Activated CD4-positive, CD25-positive, alpha-beta regulatory T cell treated with anti-CD3 and anti-CD28 coated beads, Interleukin-2, amount 50 U/mL, for 16 hours (primary cell): ENCODE measurements at places on chromosomes 1 and 21.

DNA sequence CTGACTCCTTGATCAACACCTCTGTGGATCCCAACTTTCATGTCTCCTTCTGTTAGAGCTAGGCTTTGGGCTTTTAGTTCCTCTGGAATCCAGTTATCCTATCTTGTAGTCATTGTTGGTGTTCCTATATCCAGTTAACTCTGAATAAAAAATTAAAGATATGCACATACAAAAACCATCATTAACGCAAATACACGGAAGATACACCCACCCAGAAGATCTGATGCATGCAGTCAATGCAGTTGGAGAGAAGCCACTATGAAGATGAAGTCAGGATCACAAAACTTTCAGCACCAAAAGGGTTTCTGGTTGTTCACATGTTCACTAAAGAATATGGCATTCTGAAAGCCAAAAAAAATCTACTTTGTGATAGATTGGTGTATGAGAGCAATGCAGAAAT, 123.6 kb upstream of the LHX8 start:
- no peak for DNase-seq

DNA sequence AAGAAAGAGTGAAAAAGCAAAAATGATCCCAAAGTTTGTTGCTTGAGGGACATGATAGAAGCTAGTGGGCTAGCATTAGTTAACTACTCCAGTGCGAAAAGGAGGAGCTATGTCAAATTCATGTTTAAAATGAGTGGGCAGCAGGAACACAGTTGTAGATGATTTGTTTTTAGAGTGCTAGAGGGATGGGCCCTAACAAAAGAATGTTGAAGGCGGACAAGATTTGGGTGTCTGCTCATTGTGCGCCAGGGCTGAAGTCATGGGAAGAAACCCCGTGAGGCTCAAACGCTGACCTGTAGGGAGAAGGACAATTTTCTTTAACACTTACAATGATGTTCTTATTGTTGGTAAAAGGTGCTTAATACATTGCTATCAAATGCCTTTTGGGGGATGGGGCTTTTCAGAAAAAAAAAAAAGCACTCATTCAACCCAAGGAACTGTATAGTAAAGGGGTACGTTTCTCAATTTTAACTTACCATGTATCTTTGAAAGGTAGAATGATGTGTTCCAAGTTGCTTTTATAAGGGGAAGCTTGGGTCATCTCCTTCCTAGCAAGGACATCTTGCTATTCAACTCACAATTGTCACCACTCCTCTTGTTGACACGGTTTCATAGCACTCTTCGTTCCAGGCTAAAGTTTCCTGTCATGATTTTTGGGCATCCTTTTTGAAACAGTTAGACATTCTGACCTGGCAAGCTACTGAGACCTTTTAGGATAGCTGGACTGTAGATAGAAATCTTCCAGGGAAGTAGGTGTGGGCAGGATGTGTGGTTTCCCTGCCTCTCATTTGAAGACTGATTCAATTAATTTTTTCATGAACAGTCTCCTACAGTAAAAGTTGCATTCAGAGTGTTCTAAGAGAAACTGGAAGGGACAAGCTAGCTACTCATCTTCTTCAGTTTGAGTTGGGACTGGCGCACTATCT, 53.0 kb upstream of the CNN3 start:
- no peak for DNase-seq

- DNase-seq: no peak
Measured at GRCh38 chr1:72186733-72187307, 95.5 kb downstream of the NEGR1 start.

DNA sequence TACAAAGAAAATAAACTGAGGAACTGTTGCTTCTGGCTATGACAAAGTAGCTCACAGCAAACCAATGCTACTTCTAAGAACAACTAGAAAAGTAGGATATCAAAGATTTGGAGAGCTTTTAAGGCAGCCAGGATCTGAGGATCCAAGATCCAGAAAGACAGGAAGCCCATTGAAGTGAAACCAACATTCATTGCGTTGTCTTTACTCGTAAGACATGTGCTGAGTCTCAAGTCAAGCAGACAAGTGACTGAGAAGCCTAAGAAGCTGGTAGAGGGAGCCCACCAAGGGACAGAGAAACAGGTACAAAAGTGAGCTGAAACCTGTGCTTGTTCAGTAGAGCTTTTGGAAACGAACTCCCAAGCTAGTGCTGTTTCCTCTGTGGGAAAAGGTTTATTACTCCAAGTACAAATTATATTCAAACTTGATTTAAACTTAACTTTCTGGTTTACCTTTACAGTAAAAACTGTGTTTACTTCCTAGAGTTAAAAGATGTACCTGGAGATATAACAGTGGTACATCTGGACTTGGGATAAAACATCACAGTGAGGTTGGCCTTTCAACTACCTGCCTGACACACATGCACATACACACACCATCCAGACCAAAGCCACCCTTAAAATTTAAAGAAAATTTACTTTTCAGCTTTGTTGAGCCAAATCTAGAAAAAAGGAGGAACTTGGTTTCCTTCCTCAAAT, 41.2 kb downstream of the NME7 start:
- no peak for DNase-seq

DNA sequence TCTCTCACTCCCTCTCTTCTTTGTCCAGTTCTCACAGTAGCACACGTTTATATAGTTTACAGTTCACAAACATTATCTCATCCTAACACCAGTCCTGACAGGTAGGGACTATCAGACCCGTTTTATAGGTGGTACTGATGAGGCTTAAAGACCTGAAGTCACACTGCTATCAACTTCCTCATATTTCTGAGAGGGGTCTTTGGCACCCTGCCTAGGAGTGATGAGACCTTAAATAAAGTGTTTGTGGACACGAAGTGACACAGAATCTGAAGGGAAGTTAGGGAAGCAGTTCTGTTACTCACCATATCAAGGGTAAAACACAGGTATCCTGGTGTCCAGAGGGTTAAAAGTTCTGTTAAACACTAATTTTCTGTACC, 590 bp upstream of the TACSTD2 start:
- DNase-seq: no peak

GRCh38 chr1:155977690-155978324, 540 bp downstream of the ARHGEF2 start:
- no peak for DNase-seq

GRCh38 chr1:225644666-225645065, 8.3 kb downstream of the ENAH start:
- DNase-seq: no peak

DNA sequence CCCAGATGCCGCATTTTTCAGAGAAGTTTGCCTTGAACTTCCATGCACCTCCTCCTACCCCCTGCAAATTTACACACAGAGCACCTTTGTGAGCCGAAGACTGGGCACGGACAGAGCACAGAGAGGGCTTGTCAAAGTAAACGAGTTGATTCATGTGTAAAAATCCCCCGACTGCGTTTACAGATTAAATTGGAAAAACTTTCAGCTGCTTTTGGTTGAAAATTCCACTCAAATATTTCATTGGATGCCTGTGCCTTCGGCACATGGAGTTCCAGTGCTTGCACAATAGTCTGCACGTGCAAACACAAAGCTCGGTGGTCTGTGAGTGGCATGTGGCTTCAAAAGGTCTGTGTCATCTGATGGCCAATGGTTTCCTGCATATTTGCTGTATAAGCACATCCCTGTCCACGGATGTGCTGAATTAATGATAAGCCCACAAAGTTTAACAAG, 177.5 kb downstream of the SETD4 start:
- no peak for DNase-seq

DNA sequence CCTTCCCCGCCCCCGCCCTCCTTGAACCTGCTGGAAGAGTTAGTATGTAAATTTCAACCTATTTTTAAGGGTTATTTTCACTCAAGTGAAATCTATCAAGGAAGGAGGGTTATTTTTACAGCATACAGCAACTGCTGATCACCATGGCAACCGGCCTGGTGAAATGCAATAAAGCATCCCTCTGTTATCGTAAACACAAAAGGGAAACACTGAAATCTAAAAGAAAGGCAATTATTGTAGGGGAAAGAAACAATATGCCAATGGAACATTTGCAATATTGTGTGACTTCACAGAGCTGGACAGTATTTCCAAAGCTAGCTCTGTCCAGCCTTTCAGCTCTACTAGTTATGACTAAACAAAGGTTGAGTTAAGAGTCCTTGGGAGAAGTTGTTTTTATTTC, 588.3 kb upstream of the PBX1 start:
- no peak for DNase-seq

DNA sequence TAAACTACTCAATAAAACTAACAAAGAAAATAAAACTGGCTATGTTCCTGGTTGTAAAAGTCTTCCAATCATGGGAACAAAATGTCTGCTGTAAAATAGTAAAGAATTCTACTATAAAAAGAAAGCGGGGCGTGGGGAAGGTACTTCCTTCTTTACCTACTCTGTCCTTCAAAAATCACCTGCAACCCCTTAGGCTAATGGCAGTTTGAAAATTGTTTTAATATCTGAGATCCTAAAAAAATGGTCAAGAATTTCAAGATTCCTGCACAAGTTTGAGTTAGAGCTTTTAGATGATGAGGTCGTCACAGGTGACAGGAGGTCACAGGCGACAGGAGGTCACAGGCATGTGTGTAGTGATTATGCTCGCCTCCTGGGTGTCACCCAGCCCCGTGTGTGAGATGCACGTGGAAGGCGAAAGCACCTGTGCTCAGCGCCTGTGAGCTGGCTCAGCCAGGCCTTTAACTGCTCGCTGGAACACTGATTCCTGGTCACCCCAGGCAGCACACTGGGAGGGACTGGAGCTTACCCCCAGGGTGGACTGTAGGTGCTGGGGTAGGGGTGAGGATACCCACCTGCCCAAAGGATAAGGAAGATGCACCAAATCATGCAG, 18.6 kb upstream of the TMPRSS2 start:
- no peak for DNase-seq

GRCh38 chr1:40954626-40955025, 24.9 kb upstream of the CTPS1 start:
- no peak for DNase-seq

GRCh38 chr1:110594456-110595352, 11.5 kb downstream of the KCNA2 start:
- no peak for DNase-seq

- no peak for DNase-seq
Measured at GRCh38 chr1:246425139-246425794, 81.8 kb downstream of the SMYD3 start.

DNA sequence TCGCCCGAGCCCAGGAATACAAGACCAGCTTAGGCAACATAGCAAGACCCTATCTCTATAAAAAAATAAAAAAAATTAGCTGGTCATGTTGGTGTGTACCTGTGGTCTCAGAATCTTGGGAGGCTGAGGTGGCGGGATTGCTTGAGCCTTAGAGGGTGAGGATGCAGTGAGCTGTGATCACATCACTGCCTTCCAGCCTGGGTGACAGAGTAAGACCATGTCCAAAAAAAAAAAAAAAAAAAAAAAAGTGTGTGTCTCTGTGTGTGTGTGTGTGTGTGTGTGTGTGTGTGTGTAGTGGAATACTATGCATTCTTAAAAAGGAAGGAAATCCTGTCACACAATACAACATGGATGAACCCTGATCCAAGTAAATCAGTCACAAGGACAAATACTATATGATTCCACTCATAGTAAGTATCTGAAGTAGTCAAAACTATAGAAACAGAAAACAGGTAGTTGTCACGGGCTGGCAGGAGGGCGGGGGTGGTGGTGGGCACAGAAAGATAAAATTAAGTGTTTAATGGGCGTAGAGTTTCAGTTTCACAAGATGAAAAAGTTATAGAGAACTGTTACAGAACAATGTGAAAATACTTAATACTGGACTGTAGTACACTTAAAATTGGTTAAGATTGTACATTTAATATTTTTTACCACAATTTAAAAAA, 47.8 kb downstream of the SELENOF start:
- no peak for DNase-seq

DNA sequence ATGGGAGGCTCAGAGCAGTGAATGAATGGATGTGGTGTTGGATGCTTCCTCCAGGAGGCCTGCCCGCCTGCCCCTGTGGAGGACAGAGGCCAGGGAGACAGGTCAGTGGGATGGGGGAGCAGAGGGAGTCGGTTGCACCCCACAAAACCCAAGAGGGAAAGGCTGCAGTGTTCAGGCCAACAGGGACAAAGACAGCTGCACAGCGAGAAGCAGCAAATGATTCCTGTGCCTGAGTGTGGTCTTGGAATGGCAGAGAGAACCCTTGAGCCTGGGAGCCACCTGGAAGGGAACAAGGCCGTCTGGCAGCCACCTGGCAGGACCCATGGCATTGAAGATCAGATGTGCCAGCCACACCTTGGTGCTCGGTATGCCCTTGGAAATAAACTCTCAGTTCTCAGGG, 8.1 kb downstream of the TFF3 start:
- no peak for DNase-seq

DNA sequence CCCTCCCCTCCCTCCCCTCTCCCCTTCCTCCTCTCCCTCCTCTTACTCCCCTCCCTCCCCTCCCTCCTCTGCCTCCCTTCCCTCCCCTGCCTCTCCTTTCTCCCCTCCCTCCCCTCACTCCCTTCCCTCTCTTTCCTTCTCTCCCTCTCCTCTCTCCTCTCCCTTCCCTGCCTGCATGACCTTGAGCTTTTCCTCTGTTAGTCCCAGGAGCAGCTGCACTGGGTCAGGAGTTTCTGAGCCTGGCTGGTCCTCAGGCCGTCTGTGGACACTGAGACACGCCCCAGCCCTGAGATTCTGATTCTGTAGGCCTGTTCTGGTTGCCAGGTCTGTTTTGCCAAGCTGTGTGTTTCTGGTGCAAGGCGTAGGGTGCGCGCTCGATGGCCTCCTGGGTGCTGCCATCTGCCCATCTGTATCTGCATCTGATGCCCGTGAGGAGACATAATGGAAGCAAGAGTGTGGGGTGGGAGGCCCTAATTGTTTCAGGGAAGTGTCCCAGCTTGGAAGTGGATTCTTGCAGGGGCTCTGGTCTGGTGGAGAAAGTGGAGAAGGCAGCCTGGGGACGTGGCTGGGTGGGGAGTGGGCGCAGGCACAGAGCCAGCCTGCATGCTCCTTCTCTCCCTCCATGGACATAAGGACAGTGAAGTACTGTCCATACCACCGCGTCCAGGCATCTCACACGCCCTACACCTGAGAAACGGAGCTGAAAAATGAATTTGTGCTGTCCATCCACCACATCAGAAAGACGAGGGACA, 97.2 kb downstream of the WDR4 start:
- no peak for DNase-seq

- no peak for DNase-seq
Measured at GRCh38 chr1:244035358-244035757, 15.7 kb upstream of the ZBTB18 start.

DNA sequence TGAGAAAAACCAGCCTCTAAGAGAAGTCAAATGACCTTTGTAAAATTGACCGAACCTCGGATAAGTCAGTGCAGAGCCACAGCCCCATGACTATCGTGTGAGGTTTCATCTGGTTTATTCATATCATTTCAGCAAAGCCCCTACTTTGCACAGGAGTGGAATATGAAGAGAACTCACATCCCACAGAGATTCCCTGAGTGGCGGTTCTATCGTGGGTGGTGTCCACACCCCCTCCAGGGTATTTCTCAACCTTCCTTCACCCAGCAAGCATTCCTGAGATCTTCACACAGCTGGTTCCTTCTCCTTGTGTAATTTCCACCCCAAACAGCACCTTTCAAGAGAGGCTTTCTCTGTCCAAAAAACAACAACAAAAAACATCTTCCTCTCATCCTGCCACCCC, 47.5 kb downstream of the EVA1C start:
- DNase-seq: no peak
